Amygdala (tissue), 56 donors: ENCODE measurements at places on chromosomes 12 and 14.

- no peak for DNase-seq
Measured at GRCh38 chr12:78914859-78915331, 50.3 kb downstream of the SYT1 start.

- DNase-seq = no peak
Measured at GRCh38 chr14:91058042-91058581, 2.3 kb downstream of the RPS6KA5 start.

DNA sequence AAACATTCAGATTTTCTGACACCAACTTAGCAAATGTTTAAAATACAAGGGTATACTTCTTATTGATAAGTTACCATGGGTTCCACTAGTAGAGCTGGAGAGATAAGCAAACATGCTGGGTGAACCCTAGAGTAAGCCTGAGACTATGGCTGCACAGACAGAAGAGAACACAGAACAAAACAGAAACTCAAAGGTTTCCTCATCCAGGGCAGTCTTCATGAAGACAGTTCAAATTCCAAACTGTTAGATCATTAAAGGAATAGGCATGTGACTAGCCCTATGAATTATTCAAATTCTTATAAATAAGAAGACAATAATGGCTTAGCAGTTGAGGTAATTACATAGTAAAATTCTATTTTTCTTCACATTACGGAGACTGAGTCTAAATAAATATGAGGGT, 28.1 kb downstream of the BTBD7 start:
- no peak for DNase-seq

- peak; percentile 82 for DNase-seq
Measured at GRCh38 chr12:6606331-6607131, 648 bp downstream of the CHD4 start.

DNA sequence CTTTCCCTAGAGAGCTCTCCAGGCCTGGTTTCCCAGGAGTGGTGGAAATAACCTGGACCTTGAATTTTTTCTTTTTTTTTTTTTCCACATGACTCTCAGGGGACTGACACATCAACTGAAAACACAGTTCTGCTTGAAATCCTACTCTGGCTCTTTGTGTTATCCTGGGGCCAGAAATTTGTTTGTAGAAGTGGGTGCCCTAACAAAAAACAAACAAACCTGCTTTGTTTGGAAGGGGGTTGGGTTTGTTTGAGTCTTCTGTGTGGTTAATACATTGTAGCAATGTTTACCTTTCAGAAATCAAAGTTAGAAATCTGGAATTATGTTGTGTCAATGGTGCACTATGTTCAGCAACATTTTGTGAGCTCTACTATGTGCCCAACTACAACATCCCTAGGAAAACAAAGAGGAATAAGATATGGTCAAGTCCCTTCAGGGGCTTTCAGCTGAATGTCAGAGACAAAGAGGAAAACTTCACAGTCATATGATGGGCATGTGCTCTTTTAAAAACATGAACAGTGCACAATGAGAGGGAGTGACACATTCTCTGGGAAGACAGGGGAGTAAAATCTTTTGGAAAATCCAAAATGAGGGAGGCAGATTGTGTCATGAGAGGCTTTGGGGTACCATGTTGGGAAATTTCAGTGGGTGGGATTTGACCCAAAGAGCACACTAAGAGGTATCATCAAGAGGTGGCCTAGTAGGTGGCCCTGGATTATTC, 1.5 kb upstream of the IGF1 start:
- DNase-seq = no peak

DNA sequence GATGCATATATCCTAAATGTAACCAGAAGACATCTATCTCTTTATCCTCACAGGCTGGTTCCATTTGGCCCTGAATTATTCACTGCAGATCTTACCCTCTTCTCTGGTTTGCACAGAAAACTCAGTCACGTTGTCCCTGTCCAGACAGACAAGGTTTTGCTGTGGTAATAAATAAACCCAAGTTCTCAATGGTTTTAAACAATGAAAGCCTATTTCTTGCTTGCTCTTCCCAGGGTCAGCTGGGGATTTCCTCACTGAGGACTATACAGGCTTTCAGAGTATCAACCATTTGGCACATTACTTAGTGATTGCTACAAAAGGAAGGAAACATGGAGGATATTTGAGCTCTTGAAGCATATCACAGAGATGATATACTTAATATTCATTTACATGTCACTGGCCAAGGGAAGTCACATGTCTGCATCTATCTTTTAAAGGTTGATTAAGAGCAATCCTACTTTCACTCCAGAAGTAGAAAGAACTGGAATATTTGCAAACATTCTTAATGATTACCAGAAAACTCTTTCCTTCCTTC, 24.4 kb upstream of the E2F7 start:
- no peak for DNase-seq

DNA sequence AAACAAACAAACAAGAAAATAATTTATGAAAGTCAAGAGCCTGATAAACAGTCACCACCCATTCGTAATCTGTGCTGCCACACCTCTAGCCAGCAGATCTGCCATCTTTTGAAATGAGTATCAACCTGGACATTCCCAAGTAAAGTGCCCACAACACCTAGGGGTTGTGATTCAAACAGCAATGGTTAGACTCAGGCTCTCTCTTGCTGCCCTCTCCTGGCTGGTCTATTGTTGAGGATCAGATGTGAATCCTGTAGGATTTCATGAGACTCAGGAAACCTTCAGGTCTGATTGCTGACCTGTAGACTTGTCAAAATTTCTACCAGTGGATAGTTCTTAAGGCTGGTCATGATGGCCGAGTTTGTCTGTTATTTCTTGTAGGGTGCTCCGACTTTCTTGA, 26.8 kb downstream of the DGLUCY start:
- peak; percentile 53 for DNase-seq

GRCh38 chr14:21748869-21749303, 75.3 kb upstream of the OR4E1 start:
- DNase-seq = peak; percentile 21

DNA sequence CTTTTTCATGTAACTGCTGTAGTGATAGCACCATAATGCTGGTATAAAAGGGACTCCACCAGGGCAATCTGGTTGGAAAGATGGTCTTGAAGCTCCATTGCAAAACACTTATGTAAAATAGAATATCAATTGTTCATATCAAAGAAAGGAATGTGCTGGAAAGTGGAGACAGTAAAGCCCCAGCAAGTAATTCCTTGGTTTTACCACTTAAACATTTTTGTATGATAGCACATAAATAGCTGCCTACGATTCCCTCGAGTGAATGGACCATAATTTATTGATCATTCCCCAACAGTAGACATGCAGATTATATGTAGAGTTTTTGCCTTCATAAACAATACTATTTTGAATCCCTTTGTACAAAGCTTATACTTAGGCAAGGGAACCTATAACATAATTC, 275.4 kb downstream of the PAWR start:
- DNase-seq = no peak

DNA sequence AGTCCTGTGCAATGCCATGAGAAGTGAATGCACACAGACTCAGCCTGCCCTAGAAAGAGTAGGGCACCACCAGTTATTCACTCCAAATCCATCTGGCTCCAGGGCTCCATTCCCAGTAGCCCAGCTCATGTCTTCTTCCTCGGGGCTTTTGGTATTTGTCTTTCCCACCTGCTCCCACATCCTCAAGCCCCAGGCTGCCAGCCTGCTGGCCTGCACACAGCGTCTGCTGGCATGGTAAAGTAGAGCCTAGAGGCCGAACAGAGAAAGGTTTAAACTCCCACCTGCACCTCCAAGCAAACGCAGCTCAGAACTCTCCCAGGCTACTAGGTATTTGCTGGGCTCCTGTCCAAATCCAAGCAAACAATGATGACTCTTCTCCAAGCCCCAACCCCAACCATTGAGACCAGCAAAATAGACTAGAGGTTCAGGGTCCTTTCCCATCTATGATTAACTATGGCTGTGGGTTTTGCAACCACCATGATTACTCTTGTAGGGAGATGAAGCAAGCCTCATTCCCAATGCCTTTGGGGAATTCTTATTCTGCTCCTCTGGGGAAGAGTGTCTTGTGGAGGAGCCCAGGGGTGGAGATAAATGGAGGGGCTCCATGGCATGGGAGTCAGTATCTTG, 5.2 kb upstream of the VDR start:
- no peak for DNase-seq

DNA sequence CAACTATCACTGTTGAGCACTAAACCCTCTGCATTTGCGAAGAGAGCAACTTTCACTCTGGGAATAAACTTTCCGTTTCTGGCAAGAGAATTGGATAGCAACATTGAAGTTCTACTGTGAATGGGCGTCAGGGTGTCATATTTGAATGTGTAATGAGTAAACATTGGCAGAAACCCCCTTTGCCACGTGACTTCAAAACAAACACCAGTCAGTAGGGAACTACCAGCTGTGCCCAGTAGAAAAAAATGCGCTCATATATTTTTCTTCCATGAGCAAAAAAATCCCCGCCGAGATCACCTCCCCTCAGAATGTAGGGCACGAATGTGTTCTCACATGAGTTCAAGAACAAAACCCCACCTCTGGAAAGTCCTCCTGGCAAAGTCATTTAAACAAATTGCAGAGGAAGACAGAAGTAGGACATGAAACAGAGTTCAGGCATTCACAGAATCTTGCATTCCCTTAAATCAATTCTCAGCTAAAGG, 80.6 kb downstream of the BTG1 start:
- DNase-seq = peak; percentile 2

DNA sequence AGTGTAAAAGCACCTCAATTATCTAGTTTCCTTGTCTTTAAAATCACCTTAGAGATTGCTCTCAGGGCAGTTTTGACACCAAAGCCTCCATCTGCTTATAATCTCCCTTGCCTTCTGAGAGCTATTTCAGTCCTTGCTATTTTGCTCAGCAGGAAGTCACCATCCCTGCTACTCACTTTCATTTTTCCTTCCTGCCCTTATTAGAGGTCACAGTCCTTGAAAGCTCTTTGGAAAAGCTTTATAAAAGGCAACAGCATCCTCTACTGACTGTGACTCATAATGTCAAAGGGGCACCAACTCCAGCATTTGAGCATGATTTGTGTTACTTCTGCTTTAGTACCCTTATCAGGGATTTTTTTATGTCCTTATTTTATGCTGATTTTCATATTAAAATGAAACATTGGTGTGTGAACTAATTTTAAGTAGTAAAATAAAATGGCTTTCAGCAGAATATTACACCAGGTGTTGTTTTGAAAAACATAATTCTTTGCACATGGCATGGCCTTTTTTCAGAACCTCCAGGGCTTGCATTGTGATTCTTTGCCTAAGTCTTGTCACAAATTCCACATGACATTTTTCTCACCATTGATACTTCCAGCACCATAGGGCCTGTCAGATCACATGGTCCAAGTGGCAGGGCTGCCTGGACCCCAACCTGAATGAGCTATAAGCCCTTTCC, 213.0 kb downstream of the ADAMTS20 start:
- no peak for DNase-seq

GRCh38 chr14:95464103-95464502, 52.3 kb downstream of the SYNE3 start:
- DNase-seq = no peak

- DNase-seq = no peak
Measured at GRCh38 chr12:3752741-3753486, at the start of gene CRACR2A. TSS of gene CRACR2A (minus strand) at chr12:3753109. CDS start at chr12:3696999, 56,110 bp downstream.

GRCh38 chr14:69059658-69060623, 80.8 kb upstream of the ACTN1 start:
- DNase-seq = no peak

- DNase-seq = no peak
Measured at GRCh38 chr12:51855586-51856428, 7.3 kb upstream of the FIGNL2 start.

GRCh38 chr14:76968621-76969063, 59.9 kb downstream of the IRF2BPL start:
- DNase-seq = no peak
